ENCODE measurements at places on chromosomes 16 and 17.

DNA sequence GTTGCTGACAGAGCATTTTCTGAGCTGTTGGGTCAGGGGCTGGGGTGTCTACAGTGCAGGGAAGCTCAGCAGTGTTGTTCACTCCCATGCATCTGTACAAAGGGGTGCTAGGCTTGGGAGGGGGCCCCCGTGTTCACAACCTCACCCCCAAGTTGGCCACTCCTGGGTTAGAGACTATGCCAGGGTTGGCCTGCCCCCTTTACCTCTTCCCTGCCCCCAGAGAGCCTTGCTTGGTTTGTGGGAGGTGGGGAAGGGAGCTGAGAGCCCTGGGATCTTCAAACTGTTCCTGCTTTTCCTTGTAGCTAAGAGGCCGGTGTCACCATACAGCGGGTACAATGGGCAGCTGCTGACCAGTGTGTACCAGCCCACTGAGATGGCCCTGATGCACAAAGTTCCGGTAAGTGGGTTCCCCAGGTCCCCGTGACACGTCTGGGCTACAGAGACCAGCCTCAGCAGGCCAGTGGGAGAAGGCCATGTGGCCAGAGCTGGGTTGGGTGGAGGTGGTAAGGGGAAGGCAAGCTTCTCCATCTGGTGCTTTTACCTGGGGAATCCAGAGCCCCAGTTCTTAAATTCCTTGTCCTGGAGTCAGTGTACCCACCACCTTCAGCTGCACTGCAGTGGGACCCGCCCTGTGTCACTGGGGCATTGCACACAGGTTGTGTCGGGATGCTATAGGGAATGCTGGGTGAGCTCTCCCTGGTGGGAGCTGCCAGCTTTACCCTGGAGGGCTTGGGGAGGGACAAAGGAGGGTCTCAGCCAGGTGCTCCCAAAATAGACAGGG lies 11.8 kb downstream of the GPRC5C start:
- DNase-seq, result no peak

GRCh38 chr16:16076423-16076813 lies 127.0 kb downstream of the ABCC1 start:
- DNase-seq, result no peak

- no peak for DNase-seq
Observed at GRCh38 chr16:46918400-46918799, 34.2 kb downstream of the GPT2 start.

GRCh38 chr16:65441501-65441900 lies 319.6 kb upstream of the CDH11 start:
- DNase-seq, result no peak

- no peak for DNase-seq
Observed at GRCh38 chr17:57946798-57947358, 8.3 kb downstream of the CUEDC1 start.

DNA sequence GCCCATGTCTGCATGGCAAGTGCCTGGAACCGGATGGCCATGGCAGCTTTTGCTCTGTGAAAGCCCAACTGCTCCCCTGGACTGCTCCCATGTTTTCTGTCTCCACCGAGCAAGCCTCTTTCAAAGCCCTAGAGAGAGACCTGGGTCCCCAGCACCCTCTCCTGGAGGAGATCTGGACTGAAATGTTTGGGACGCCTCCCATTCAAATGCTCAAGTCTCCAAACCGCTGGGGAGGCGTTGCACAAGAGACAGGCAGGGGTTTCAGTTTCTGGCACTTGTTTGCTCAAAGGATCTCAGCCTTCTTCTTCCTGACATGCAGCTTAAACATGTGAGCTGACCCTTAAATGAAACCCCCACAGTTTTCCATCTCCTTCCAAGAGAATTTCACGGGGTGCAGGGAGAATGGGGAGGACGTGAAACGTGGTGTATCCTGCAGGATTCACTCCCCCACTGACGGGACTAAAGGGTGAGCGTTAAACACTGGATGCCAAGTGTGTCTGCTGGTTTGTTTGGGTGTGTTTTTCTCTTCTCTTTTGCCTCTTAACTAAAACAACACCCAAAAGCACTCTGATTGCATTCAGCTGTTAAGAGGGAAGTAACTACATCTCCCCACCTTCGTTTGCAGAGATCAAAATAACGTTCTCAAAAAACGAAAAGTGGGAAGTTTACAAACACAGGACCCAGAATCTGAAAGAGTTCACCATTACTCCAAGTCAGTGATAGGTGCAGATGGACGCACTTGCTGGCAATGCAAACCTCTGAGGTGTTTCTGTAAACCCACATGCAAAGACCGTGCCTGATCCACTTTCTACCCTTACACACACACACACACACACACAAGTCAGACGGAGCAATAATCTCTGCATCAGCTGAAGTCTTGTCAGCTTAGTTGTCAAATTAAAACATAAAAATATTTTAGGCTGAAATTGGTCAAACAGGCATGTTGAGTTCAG lies 256.9 kb downstream of the C16orf95 start:
- peak; percentile 51 for DNase-seq

- no peak for DNase-seq
Observed at GRCh38 chr16:84000989-84001642, 33.1 kb downstream of the NECAB2 start.

DNA sequence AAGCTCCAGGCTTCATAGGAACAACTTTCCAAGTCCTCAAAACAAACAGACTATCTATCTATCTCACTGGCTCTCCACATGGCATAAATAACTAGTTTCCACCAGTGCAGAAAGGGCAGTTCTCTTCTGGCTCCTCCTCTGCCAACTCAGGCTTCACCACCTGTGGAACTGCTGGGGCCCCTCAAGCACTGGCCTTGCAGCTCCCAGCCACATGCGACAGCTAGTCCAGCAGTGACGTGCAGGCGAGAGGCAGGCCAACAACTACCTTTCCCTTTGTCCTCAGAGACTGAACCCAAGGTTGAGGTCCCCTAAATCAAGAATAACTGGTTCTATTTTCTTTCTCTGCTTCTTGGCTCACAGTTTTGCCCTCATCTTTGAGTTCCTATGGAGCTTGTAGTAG lies 137.6 kb downstream of the AATF start:
- DNase-seq, result no peak

GRCh38 chr16:82136956-82137821 lies 32.8 kb downstream of the MPHOSPH6 start:
- DNase-seq, result no peak

DNA sequence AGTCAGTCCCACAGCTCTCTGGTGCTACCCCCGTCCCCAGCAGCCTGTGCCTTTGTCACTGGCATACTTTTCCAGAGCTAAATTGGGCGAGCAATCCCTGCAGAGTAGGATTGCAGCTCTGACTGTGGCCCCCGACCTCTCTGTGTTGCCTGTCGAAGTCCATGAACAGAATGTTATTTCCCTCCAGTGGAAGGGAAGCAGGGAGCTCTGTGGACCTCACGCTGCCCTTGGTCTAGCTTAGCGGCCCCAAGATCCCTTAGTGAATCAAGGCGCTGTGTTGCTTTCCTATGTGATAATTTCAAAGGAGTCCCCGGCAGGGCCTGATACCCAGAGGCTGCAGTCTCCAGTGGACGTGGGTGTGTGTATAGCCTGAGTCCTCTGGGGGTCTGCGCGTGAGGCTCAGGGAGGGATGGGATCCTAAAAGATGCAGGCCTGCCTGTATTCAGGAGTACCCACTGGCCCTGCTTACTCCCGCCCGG lies 15.5 kb upstream of the CD300A start:
- DNase-seq, result no peak

GRCh38 chr17:44831371-44831770 lies 1.3 kb upstream of the GJC1 start:
- DNase-seq, result no peak

DNA sequence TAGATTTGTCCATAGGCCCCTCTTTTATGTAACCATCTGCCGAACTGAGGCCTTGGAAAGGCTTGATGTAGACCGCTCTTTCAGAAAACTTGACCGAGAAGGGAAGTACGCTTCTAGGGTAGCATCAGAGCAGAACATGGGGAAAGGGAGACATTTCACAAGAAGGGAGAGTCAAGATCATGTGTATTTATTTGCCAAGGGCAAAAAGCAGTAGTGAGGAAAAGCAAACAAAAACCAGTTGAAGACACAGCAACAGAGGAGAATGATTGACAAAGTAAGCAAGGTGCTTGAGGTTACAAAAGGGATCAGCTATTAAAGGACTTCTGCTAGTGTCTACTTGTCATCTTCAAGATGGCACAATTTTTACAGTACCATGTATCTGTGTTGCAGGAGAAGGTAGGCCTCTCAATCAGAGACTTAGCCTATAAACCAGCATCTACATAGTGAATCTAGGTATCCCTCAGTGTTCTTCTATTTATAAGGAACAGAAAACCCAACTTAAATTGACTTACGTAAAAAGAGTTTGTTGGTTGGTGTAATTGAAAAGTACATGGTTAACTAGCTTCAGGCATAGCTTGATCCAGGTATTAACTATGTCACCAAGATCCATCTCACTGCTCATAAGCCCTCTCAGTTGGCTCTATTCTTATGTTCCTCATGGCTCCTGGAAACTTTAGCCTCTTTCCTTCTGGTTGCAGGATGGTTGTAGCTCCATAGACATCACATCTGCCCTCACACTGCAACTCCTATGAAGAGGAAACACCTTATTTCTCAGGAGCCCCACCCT lies 288.4 kb downstream of the IRX3 start:
- no peak for DNase-seq

DNA sequence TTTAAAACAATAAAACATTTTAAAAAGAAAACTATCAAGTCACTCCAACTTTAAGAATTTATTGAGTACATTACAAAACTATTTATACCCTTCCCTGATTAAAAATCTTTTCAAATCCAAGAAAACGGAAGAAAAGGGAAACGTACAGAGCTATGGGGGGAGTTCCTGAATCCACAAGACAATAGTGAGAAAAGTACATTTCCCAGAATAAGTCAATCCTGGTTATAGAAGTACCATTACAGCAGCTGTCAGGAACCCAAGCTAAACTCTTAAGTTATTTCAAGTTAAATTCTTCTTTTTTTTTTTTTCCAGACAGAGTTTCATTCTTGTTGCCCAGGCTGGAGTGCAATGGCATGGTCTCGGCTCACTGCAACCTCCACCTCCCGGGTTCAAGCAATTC lies 45.7 kb downstream of the SPOP start:
- DNase-seq, result no peak

DNA sequence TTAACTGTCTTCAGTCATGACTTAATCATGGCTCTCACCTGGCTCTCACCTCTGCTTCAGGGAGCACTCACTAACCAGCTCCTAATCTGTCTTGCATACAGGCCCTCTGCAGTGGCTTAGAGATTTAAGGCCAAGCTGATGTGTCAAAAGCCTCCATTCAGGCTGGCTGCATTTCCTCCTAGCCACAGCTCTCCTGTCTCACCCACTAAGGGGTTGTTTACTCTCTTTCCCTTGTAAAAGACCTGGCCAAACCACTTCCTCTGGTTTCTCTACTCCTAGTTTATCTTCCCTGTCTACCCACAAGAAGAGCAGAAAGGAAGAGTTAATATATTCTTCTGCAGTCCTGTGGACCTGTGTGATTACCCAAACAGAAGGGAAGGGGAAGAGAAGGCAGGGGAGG lies 9.3 kb upstream of the ASIC2 start:
- no peak for DNase-seq

- no peak for DNase-seq
Observed at GRCh38 chr16:84321932-84322331, 27.3 kb downstream of the WFDC1 start.

GRCh38 chr16:72166954-72167561 lies 4.9 kb downstream of the PMFBP1 start:
- no peak for DNase-seq

DNA sequence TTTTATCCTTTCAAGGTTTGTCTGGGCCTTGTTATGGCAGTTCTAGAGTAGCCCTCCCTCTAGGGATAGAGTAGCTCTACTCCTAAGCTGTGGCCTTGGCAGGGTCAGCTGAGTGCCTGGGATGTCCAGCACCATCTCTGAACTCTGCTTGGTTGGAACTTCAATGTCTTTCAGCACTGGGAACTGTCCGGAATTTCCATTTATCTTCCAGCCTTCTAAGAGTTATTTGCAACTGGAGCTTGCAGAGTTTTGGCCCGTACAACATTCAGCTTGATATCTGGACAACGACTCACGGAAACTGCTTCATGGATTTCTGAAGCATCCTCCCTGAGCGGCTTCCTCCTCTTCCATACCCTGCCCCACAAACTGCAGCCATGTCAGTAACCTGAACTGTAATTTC lies 22.9 kb downstream of the MMD start:
- DNase-seq, result no peak

- no peak for DNase-seq
Observed at GRCh38 chr17:8724451-8724850, 20.2 kb downstream of the CCDC42 start.

DNA sequence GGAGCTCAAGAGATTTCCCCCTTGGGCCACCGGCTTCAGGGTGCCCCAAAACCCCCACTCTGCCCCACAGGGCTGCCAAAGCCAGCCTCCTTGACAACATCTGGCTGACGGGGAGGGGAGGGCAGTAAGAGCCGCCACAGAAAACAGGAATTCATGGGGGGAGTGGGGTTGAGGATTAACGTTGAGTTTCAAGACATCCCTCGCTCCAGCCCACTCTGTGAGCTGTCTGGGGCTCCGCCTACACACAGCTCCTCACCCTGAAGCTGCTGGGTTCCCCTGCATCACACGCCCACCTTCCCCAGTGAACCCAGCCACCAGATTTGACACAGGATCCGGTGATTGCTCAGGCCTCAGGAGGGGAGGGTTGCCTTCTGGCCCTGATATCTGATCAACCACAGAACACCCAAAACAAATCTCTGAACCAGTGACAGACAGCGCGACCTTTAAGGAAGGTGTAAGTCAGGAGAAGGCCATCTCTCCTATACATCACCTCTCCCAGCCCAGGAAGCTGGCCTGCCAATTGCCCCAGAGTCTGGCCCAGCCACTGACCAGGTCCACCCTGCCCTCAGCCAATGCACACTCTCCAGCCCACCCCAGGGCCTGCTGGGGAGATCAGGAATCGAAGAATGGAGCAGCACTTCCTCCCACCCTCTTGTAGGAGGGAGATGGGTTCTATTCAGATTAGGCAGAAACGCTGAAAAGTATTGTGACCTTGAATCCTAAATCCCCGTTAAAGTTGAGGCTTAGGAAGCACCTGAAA lies 132.1 kb downstream of the CLEC16A start:
- DNase-seq, result no peak

DNA sequence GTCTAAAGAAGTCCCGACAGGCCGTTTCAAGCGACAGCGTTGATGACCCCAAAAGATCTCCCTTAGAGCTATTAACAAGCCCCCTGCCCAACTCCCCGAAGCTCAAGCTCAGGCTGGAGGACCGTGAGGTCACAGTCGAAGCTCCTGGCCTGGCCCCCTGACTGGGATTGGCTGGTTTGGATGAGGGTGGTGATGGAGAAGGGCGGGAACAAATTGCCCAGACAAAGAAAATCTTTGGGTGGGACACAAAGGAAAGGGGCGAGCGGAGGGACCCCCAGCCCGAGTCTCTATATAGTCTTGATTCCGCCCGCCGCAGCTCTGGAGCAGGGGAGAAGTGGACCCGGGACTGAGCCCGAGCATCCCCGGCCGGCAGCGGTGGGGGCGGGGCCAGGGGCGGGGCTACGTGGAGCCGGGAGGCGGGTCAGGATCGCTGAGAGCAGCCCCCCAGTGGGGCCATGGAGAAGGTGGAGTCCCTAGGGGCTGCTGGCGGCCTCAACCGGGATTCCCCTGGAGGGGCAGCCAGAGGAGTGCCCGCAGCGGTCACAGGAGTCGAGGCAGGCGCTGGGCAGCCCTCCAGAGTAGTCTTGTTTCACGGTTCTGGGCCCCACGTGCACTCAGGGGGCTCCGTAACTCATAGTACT lies 982 bp upstream of the NEURL4 start:
- peak; percentile 92 for DNase-seq
